ENCODE measurements at places on chromosomes 16 and 17.

- DNase-seq = no peak
Observed at GRCh38 chr16:4246777-4247459, 5.0 kb upstream of the SRL start.

GRCh38 chr17:66625311-66625767, 209.6 kb upstream of the CACNG5 start:
- DNase-seq = no peak

DNA sequence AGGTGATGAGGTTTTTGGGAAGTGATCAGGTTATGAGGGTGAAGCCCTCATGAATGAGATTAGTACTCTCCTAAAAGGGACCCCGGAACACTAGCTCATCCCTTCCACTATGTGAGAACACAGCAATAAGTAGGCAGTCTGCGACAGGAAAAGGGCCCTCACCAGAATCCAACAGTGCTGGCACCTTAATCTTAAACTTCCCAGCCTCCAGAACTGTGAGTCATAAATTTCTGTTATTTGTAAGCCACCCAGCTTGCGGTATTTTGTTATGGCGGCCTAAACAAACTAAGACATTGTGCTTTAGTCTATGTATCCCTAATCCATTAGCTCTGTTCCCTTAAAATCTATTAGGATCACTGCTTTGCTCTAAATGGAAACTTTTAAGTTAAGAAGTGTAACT, 8.5 kb downstream of the SLFN12 start:
- DNase-seq = no peak

GRCh38 chr17:67322042-67322787, 44.2 kb downstream of the PSMD12 start:
- peak; percentile 70 for DNase-seq

DNA sequence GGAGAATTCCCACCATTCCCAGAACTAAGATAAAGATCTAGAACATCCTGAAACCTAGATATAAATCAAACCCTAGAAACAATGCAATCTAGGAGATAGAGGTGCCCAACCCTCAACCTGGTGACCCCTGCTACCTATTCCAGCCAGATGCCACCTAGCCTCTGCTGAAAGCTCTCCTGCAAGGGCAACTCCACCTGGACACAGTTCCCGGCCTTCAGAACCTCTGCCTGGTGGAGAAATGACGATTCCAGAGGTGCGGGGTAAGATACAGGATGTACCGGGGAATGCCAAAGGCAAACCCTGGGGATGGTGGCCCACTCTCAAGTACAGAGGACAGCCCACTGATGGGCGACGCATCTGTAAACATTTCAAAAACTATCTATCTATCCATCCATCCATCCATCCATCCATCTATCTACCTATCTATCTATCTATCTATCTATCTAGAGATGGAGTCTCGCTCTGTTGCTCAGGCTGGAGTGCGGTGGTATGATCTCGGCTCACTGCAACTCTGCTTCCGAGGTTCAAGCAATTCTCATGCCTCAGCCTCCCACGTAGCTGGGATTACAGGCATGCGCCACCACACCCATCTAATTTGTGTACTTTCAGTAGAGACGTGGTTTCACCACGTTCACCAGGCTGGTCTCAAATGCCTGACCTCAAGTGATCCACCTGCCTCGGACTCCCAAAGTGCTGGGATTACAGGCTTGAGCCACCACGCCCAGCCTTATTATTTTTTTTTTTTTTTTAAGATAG, 19.0 kb downstream of the MEAK7 start:
- DNase-seq = no peak

GRCh38 chr17:41082626-41083025, 1.3 kb upstream of the KRTAP4-7 start:
- DNase-seq = no peak

GRCh38 chr16:89170346-89171215, 967 bp upstream of the CDH15 start:
- peak; percentile 33 for DNase-seq

DNA sequence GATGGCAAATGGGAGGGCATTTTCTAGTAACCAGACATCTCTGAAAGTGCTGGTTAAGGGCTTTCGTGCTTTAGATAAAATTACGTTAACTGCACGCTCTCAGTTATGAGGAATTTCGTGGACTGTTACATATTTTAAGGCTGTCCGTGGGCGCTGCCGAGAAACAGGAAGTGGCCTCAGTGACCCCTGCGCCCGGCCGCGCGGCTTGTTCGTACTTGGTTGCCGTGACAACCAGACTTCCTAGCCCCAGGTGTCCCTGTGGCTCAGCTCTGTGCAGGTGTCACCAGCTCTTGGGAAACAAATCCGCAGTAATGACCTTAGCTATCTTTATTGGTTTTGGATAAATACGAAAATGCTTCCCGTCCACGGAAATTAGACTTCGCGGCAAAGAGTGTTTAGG, 52.7 kb downstream of the LMF1 start:
- DNase-seq = no peak

- no peak for DNase-seq
Observed at GRCh38 chr17:38742411-38743308, 5.5 kb downstream of the PCGF2 start.

- DNase-seq = no peak
Observed at GRCh38 chr17:14616528-14616927, 315.6 kb downstream of the HS3ST3B1 start.

GRCh38 chr17:57874434-57875289, 24.8 kb upstream of the MRPS23 start:
- DNase-seq = peak; percentile 88

DNA sequence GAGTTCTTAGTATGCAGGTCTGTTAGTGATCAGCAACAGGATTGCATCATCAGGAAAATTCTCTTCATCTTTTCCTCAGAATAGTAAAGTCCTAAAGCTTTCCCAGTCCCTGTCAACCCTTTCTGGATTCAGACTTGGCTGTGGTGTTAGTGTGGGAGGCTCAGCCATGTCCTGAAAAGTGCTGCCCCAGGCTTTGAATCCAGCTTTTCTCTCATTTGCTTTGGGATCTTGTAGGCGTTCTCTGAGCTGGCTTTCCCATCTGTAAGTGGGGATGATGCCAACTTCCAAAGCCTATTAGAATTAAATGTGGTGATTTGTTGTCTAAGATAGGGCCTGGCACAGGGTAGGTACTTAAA, 3.0 kb downstream of the ALKBH5 start:
- DNase-seq = no peak

DNA sequence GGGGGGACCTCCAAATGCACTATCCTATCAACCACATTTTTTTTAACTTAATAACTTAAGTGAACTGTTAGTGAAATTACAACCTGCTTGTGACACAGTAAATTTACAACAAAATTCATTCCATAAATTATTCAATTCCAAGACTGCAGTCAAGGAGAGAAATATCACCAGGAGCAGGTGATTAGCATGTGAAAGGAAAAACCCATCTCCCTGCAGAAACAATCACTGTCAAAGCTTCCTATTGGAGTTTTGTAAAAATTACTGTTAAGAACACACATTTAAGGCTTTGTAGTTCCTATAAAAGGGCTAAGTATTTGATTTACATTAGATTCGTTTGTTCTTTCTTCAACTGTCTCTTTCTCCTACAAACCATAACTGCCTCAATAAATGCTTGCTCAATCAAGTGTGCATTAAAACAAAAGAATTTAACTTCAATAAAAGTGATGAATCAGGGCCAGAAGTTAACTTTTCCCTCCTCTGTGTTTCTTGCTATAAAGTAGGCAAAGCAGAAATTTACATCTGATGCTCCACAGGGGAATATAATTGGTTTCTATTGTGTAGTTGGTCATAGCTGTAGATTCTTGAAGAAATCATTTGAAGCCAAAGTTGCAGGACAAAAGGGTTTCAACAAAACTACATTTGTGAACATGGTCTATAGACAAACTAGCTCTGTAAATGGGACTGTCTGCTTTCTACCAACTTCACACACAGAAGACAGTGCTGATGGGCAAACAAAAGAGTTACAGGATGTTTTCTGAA, 195.1 kb upstream of the PSMD7 start:
- DNase-seq = no peak

GRCh38 chr16:15966420-15966819, 17.0 kb downstream of the ABCC1 start:
- DNase-seq = no peak

DNA sequence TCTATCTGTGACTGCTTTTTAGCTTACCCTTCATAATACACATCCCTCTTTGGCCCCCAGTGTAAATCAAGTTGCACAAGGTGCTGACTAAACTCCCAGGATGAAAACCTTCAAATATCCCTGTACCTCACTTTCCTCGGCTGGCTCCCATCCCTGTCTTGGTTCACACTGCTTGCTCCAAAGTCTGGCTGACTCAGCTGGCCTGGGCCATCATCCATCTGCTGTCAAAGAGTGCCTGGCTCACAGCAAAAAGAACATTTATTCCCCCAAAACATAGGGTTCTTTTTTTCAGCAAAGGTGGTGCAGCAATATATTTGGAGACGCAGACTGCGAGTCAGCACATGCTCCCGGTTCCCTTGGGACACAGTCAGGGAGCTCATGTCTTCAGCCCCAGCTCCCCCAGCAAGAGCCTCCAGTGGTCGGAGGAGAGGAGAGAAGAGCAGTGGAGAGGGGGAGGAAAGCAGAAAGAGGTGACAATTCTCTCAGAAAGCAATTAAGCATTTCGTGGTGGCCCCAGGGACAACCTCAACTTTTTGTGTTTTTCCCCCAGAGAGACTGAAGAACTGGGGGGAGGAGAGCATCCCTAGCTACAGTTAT, 26.1 kb downstream of the GPR142 start:
- no peak for DNase-seq

DNA sequence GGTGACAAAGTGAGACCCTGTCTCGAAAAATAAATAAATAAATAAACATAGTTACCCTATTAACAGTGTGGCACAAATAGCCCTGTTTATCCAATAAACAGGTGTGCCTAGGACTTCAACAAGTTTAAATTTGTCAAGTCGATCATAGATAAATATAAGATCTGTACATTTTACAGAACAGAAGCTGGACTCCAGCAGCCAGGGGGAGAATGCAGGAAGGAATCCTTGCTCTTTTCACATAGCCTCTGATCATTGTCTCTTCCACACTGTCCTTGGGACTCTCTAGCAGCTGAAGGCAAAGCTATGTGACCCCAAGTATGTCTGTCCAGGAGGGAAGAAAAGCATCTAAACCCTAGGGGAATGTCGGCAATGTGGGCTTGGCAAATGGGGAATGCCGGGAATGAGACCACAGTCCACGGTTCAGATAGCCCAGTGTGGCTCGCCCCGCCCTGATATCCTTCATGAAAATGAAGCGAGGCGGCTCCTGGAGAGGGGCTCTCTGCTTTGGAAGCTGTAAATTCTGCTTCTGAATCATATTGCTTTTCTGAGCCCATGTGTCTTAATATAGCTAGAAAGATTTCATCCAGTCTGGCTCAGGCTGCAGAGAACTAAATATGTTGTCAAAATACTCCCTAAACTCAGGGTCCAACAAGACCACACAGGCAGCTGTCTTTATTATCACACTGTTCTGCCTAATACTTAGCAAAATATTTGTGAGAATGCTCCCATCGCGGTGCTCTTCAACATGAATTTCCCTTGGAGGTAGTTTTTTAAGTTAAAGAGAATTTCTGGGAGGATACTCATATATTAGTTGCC, 24.9 kb upstream of the GRB2 start:
- DNase-seq = peak; percentile 57

GRCh38 chr17:51995797-51996403, 162.6 kb downstream of the CA10 start:
- DNase-seq = peak; percentile 3

- no peak for DNase-seq
Observed at GRCh38 chr17:81254955-81255717, 16.0 kb downstream of the NDUFAF8 start.

- no peak for DNase-seq
Observed at GRCh38 chr17:80000981-80001775, 34.5 kb downstream of the TBC1D16 start.

DNA sequence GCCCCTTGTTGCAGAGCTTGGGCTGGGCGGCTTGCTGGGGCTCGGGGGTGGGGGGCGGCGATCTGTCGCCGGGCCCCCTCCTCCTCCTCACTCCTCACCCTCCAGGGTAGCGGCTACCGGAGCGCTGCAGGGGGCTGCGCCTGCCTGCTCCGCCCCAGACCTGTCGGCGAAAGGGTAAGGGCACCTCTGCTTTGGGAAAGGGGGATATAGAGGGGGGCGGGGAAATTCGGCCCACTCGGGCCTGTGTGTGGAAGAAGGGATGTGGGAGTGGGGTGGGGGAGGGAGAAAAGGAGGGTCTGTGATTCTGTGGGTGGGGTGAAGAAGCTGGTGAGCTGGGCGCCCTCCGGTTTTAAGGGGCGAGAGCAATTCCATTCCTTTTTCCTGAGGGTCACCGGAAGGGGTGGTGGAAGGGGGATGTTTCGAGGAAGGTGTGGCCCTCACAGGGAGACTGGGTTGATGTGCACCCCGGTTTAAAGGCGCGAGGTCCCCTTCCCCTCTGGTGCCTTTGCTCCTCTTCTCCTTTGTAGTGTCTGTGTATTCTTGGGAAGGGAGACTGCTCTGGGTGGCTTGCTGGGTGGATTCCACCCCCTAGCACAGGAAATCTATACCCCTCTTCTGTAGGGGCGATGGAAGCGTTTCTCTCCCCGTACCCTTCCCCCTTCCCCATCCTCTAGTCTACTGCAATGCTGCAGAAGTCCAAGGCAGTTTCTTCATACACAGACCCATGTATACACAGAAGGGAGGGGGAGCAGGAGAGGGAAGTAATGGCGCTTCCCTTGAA, 878 bp downstream of the TAOK1 start:
- DNase-seq = no peak

GRCh38 chr17:42347198-42347597, 41.0 kb downstream of the STAT3 start:
- DNase-seq = no peak

DNA sequence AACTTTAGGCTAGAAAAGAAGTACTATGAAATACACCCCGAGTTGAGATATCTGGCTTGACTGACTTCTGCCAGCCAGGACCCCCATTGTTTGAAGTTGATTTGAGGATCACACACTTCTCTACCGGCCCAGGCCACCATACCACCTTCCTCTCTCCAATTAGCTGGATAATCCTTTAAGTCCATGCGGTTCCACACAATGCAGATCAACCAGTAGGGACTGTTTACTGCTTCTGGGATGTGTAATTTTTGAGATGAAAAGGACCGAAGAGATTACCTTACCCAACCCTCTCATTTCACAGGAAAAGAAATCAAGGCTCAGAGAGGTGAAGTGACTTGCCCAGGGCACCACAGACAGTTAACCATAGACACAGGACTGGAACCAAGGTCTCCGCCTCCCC, 20.5 kb downstream of the ERN1 start:
- DNase-seq = no peak

DNA sequence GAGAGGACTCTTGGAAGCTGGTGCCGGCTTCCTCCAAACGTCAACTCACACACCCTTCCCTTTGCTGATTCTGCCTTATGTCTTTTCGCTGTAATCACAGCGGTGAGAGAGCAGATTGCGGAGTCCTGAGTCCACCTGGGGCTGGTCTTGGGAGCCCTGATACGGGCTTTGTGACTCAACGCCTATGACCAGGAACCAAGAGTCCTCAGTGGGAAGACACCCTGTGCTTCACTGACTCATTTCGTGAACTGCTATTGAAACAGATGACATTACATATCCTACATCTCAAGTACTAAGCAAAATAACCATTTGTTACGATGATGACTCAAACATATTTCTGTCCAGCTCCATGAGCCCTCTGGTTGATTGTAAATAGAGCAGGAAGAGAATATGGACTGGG, 90.7 kb upstream of the CREBBP start:
- DNase-seq = no peak

- no peak for DNase-seq
Observed at GRCh38 chr17:62867303-62867702, 59.2 kb upstream of the MARCHF10 start.

GRCh38 chr16:84704253-84704652, 4.5 kb downstream of the USP10 start:
- DNase-seq = no peak

All from NT2/D1 (cell line).